Stomach (tissue), 19 donors: ENCODE measurements at places on chromosomes 2 and 18. TPM values are rescaled to one million over a fixed set of nuclear protein-coding genes. Genes with fewer than 3 reads are reported as not detected.
A peak's percentile ranks its signal among the peaks of the same experiment; 100 is the strongest.

DNA sequence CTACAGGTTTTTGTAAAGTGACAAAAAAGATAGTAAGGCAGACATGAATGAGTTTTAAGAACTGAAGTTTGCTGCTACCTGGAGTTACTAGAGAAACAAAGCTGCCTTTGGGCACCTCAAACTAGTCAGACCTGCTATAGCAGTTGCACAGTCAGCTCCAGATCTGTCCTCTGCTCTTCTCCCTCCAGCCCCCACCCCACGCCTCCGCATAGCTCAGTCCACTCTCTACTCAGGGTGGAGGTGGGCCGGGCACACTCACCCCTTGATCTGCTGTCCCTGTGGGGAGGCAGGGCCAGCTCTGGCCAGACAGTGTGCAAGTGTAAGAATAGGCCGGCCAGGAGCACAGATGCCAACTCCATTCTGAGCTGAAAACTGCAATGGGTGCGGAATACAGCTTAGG, 4.1 kb downstream of the SERTAD2 start:
- peak; percentile 45 for DNase-seq

The CAVIN2 gene
- 13.6 TPM for polyA plus RNA-seq

- DNase-seq, result no peak
Measured at GRCh38 chr2:218734190-218734975, 23.7 kb downstream of the TTLL4 start.

DNA sequence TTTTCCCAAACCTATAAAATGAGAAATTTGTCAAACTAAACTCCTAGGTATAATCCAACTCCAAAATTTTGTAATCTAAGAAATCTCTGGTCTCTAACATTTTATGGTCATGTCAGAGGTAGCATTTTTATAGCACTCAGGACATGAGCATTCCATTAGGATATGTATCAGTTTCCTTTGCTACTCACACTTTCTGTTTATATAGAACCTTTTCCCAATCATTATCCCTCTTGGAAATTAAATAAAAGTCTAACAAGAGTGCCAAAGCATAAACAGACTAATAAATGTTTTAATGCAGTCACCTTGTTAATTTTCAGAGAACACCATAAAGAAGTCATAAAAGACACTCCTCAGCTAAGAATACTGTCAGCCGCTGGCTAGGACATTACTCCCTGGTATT, 300.0 kb upstream of the CWC22 start:
- no peak for DNase-seq

The ABCB11 gene
- polyA plus RNA-seq, result not detected

DNA sequence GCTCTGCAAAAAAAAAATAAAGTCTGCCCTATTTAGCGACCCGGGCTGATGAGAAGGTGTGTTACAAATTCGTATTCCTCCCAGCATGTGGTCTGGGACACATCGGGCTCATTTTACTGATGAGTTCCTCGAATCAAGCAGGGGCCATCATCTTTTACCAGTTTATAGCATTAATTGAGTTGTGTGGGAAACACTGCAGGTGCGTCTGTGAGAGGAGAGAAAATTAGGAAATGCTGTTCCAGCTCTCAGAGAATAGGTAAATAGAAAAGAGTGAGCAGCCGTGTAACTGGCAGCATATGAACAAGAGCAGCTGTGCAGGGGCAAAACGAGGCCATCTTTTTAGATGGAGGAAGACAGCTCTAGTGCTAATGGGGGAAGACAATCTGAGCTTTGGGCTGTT, 216.7 kb downstream of the SETBP1 start:
- DNase-seq, result peak; percentile 55

The CRYGD gene
- not detected for polyA plus RNA-seq

- DNase-seq, result no peak
Measured at GRCh38 chr2:126700677-126701076, 44.7 kb downstream of the GYPC start.

The CNTNAP5 gene
- not detected for polyA plus RNA-seq

DNA sequence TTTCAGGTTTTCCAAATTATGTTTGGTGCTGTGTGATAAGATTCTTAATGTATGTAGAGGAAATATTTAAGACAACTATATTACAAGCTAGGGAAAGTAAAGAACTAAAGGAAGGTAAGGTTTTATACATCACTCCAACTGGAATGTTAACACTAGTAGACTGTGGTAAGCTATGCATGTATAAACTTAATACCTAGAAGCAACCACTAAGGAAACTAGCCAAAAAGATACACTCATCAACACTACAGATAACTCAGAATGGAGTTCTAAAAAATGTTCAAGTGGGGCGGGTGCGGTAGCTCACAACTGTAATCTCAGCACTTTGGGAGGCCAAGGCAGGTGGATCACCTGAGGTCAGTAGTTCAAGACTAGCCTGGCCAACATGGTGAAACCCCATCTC, 37.8 kb upstream of the MALL start:
- no peak for DNase-seq

The SMC6 gene
- polyA plus RNA-seq, result 4.1 TPM

DNA sequence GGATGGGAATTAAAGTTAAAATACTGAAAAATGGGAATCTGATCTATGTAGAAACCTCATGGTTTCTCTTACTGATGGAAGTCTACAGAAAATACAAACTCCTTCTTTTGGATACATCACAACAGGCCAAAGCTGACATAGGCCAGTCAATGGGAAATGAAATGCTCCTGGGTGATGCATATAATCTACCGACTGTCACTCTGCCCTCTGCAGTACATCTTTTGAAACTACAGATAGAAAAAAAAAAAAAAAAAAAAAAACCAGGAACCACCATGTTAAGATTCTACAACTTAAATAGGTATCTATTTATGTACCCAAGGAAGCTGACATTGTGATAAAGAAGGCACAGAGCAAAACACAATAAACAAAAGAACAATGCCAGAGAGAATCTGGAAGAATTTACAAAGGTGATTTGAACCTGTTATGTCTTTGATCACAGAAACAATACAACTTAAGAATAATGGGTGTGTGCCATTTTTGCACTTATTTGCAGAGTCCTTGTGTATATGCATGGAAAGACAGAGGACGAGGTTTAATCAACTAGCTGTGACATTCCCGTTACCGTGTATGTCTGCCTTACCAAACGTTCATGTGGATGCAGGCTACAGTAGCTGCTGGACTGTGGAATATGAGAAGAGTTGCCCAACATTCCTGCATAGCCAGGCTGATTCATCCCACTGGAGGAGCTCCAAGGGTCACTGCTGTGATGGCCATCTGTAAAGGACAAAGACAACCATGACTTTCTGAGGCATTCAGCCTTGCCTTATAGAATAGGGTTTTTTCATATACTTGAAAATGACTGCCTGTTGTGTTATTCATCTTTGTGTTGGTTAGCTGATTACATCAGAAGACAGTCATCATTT, 312.7 kb downstream of the TCF4 start:
- no peak for DNase-seq

The IFIH1 gene
- 10.7 TPM for polyA plus RNA-seq

DNA sequence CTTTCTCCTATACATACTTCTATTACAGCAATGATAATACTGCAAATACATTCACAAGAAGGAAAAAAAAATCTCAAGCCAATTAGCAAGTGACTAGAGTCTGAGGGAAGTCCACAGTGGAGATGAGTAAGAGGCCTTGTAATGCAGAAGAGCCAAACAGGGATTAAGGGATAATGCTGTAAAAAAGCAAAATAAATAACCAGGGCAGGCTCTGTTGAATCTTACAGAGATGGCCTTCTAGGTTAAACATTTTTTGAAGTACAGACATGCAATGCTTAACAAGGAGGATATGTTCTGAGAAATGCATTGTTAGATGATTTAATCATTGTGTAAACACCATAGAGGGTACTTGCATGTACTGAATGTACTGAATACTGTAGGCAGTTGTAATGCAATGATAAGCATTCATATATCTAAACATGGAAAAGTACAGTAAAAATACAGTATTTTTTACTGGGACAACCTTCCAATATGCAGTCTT, 122.1 kb upstream of the RMDN2 start:
- DNase-seq, result no peak

GRCh38 chr2:171813126-171813525, 80.9 kb downstream of the SLC25A12 start:
- no peak for DNase-seq

GRCh38 chr18:62399781-62400308, 74.7 kb downstream of the TNFRSF11A start:
- peak; percentile 45 for DNase-seq

DNA sequence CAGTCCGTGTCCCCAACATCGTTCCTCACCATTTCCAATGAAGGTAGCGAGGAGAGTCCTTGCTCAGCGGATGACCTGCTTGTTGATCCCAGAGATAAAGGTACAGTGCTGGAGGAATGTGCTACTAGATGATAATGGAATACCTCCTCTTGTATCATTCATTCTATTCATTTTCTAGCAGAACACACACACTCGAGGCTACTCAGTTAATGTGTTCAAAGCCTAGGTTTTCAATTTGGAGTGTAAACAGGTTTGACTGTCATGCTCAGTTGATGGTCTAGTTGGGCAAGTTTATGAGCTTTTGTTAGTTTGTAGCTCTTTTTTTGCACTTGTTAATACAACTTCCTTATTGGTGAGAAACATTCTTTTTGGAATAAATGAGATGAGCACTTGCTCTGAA, 114.2 kb downstream of the ICA1L start:
- no peak for DNase-seq

- DNase-seq, result no peak
Measured at GRCh38 chr2:121579309-121579708, 48.6 kb downstream of the RNU4ATAC start.
